ENCODE measurements at places on chromosomes 16 and 17.
A peak's percentile ranks its signal among the peaks of the same experiment; 100 is the strongest.

GRCh38 chr17:13038931-13039665 lies 21.3 kb upstream of the ELAC2 start:
- DNase-seq: no peak

GRCh38 chr16:9365370-9365728 lies 273.9 kb downstream of the HAPSTR1 start:
- DNase-seq: no peak

- DNase-seq: no peak
These were observed 671.2 kb downstream of the CDH8 start for GRCh38 chr16:61364990-61365389.

DNA sequence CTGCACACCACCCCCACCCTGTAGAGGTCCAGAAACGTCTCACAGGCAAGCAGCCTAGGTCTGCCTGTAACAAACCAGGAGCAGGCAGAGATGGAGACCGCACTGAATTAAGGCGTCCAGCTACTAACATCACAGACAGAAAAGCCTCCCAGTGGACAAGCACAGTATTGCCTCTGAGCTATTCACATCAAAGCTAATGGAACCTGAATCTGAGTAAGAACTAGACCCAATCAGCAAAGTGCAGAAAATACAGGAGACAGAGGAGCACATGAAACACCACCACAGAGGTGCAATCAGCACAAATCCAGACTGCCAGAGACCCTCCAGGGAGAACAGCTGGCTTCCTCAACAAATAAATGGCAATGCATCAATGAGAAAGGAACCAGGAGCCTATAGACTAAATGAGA lies 22.2 kb upstream of the PEMT start:
- peak; percentile 39 for DNase-seq

GRCh38 chr16:56823081-56823733 lies 41.8 kb upstream of the SLC12A3 start:
- no peak for DNase-seq

DNA sequence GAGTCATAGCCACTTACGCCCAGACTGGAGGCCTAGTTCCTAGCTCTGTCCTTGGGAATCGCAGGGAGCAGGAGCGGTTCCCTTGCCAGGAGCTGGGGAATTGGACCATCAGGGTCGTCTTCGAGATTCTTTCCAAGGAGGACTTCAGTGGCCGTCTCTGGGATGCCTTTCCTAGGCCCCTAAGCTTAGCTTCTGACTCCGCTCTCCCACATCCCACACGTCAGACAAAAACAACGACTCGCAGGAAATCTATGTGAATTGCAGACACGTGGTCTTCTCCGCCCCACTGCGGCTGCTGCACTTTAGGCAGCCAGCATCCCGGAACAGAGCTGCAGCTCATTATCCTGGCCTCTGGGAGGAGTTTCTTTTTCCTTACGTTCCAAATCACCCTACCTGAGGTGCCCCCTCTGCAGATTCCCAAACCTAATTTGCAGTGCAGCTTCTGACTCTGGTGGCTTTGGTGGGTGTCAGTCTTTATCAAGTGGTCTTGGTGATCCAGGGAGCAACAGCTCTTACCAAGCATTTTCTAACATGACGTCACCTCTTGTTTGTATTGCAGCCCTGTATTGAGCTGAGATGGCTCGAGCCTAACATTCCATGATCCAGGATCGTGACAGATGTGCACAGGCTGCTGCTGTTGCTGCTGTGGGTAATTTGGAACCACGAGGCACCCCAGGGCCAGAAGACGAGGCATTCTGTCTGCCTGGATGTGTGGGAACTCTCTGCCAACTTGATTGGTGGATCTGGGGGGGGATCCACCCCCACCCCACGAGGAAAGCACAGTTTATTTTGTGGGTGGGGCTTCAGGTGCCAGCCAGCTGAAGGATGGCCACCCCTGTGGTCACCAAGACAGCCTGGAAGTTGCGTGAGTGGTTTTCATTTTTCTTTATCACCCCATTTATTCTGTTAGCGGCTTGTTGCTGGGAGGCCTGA lies 1.1 kb downstream of the KATNB1 start:
- no peak for DNase-seq

DNA sequence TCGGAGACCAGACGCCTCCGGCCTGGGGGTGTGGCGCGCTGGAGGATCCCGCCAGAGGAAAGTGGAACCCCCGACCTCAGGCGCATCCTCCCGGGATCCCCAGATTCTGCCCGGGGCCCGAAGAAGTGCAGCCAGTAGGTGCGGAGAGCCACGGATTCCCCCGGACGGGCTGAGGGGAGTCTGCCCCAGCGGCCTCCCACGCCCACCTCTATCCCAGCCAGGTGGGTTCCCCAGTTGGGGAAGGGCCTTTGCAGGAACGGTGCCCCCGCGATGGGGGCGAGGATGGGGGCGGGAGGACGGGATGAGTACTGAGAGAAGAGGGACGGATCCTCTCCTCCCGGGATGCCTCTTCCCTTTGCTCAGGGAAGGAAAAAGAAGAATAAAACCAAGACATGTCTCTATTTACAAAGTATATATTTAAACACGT lies 5.1 kb downstream of the CBX8 start:
- DNase-seq: no peak

- no peak for DNase-seq
These were observed 122.5 kb upstream of the GNAO1 start for GRCh38 chr16:56068816-56069215.

DNA sequence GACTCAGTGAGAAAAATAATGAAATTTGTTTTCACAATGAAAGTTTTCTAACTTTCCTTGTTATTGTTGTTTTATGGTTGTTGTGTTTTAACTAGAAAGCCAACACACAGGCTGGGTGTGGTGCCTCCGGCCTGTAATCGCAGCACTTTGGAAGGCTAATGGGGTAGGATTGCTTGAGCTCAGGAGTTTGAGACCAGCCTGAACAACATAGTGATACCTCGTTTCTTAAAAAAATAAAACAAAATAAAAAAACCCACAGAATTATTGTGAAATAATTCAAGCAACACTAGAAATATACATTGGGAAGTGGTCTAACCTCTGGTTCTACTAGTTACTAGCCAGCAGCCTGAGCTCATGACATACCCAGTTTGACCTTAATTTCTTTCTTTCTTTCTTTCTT lies 630 bp downstream of the MILR1 start:
- no peak for DNase-seq

DNA sequence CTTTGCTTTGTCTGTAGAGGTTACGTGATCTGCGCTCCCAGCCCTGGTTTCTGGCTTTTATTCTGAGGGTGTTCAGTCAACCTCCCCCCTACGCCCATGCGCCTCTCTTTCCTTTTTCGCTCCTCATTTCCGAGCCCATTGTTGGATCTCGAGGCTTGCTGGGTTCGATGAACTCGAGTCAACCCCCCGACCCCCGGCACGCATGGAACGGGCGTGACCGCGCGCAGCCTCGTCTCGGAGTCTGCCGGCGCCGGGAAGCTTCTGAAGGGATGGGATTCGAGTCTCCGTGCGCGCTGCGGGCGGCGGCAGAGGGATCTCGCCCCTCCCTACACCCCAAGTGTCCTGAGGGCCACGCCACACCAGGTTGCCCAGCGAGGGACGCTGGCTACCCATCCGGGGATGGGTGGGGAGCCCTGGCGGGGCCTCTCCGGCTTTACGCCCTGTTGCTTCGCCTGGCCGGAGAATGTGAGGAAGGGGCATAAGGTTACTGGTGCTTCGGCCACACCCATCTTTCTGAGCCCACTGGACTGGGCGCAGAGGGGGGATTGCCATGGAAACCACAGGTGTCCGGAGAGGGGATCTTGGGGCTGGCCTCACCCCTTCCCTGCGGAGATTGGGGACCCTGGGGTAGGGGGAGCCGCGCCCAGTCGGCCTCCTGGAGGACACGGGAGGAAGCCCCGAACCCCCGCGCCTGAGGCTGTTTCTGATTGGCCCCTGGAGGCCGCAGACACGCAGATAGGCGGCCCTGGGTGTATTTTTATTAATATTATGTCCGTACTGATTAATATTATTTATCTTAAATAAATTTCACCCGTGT lies 1.8 kb downstream of the MAPT start:
- DNase-seq: no peak

GRCh38 chr17:73647772-73648542 lies 3.7 kb upstream of the SDK2 start:
- DNase-seq: no peak

- DNase-seq: no peak
These were observed 168.8 kb upstream of the CHMP6 start for GRCh38 chr17:80822700-80823410.

DNA sequence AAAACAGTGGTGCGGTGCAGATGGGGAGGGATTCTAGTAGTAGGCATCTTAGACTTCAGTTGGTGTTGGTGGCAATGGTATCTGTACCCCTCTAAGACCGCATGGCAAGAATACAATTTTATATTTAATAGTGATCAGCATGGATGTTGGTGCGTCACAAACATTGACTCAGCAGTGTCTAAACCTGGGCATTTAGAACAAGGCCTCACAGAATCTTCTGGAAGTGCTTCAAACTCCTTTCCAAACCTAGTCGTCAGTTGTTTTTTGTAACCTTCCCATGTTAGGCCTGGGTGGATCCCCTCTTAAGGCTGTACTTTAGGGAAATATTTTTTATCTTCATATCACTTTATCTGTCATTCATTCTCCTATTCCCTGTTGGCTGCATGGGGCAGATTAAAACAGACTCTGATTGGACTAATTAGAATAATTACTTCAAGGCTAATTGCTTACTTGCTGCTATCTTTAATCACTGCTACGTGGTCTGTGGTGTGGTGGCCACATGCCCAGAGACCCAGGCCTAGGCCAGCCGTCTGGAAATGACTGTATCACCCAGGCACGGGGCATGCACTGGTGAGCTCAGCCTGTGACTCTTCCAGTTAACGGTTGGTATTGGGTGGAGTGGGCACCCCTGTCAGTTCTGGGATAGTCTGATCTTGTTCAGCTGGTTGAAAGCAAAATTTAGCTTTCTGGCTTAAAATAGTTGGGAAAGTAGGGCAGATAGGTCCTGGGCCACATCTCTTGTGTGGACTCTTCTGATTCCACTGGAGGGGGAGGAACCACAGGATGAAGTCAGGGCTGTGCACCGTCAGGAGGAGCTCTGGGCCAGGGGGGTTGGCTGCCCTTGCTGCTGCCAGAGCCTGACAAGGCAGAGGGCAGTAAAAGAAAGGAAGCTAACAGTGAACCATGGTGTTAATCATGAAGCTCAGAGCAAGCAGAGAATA lies 4.5 kb downstream of the ALKBH5 start:
- DNase-seq: no peak

DNA sequence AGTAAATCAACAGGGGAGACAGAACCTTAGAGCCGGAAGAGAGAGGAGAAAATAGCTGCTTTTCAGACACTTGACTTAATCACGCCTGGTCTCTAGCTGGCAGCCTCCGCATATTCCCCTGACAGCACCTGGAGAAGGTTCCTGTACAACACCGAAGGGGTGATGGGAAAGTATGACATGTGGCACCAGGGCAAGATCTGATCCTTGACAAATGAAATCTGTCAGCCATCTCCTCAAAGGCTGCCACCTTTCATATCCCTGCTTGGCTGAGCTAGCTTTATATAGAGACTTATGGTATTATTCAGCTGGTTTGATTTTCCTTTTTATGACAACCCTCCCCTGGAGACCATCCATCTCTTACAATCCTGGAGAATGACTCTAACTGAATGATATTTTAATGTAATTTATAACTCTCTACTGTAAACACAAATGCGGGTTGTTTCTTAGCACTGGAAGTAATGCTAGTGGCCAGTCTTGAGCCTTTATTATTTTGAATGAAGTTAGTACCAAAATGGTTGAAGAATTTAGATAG lies 1205.3 kb upstream of the CDH8 start:
- DNase-seq: no peak

DNA sequence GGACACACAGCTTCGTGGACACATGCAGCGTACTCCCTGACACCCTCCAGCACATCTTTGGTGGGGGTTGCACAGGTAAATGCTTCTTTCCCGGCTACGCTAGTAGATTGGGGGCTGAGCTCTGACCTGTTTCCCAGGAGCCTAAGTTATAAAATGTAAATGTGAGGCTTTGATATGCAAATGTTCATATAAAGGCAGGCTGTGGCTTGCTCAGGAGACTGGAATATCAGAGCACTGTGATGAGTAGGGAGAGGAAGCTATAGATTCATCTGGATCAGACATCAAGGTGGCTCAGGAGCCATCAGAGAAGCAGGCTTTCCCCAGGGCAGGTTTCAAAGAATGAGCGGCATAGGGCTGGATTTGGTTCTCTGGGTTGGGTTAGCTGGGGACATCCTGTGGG lies 3.4 kb upstream of the ETV4 start:
- DNase-seq: no peak

DNA sequence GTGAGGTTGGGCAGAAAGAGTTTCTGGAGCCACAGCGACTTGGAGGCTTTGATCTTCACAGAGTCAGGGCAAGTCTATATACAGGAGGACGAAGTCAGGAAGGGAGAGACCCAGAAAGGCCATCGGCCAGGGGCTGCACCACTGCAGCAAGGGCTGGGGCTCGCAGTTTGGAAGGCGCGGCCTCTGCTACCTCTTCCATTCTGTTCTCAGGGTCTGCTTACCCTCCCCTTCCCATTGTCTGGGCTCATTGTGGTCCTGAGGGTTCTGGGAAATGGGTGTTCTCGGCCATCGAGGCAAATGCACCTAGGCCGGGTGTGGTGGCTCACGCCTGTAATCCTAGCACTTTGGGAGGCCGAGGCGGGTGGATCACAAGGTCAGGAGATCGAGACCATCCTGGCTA lies 16.0 kb downstream of the ST6GALNAC1 start:
- DNase-seq: no peak

- DNase-seq: no peak
These were observed 27.8 kb upstream of the MEAK7 start for GRCh38 chr16:84532291-84532724.

GRCh38 chr17:28807925-28808634 lies 34.5 kb downstream of the FAM222B start:
- DNase-seq: no peak

DNA sequence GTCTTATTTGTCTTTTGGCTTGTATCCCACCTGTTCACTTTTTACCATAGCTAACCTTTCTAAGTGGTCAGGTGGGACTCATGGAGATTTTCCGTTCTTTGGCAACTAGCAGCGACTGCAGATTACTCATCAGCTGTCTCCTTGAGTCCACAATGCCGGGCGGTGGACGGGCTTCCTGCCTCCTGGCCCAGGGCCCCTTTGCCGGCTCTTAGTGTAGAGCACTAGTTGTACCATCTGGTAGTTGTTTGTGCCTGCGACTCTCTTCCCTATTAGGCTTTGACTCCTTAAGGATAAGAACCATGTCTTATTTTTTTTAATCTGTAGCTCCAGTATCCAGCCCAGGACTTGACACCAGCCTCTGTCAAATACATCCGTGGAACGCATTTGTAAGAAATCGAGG lies 399.9 kb downstream of the WWOX start:
- DNase-seq: no peak

GRCh38 chr17:35390663-35391062 lies 17.2 kb upstream of the SLFN11 start:
- no peak for DNase-seq

DNA sequence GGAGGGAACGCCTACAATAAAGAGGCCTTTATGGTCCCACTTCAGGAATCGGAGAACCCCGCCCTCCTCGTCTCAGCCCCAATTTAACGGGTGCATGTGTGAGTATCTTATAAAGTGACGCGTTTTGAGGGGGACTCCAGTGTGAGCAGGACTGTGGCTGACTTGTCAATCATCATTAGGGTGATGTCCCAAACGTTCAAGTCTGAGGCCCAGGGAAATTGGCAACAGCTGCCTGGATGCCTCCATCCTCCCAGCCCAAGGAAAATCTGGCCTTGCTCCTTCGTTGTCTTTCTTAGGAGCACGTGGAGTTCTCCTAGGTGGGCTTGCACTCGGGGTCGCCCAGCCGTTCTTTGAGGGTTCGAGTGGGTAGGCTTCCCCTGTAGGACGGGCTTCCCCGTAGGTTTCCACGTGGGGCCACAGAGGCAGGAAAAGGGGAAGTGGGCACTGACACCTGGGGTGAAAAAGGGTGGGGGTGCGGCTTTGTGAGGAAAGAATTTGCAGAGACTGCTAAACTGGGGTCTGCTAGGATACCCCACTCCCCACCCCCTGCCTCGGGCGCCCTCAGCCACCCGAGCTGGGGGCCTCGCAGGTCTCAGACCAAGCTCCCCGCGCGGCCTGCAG lies 561 bp upstream of the HERPUD1 start:
- DNase-seq: no peak

All from GM12891 (cell line).